ENCODE measurements at places on chromosomes 4 and X.

GRCh38 chrX:22533898-22534297, 261.2 kb downstream of the CBLL2 start:
- DNase-seq: no peak

- peak; percentile 21 for DNase-seq
Measured at GRCh38 chr4:119627267-119628255, 1.0 kb downstream of the PDE5A start.

DNA sequence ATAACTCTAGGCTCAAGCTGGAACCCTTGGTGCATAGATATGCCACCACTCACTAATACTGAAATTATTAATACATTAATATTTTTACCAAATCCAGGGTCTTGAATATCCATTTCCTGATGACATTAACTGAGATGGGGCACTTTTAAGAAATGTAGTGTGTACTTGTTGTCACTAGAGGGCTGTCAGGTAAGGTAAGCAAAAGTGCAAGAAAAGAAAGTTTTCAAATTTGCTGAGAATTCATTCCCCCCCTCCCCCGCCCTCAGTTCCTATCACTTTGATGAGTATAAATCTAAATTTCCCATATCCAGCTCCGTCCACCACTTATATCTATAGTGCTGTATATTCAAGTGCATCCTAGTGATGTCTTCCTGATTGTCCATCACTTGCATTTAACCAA, 20.5 kb upstream of the WDR44 start:
- no peak for DNase-seq

DNA sequence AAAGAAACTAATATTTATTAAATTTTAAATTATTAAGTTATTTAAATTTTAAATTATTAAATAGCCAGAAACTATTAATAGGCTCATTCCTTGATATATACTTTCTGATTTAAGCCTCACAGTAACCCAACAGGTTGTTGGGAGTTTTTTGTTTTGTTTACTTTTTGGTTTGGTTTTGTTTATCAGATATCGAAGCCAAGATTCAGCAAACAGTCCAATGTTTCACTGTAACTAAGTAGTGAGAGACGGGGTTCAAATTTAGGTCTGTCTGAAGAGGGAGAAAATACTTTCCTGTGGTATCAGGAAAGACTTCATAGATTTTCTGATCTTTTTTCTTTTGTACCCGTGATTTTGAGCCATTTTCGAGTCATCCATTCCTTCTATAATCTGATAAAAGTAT, 54.2 kb downstream of the CCDC158 start:
- no peak for DNase-seq

DNA sequence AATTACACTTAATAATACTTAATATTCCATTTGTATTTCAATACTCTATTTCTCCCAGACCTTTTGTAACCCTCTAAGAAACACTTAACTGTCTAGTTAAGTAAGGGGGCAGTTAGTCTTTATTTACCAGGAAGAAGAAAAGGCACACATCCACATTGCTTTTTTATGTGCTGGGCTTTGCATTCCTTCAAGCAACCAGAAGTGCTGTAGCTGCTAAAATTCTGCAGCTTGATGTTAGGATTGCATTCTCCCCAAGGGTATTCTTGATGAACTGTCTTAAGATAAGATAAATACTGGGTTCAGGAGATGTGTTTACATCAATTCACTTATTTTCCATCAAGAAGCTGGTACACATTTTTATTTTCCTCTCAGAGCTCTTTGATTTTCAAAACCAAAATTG, 24.0 kb downstream of the ASIC5 start:
- DNase-seq: no peak

DNA sequence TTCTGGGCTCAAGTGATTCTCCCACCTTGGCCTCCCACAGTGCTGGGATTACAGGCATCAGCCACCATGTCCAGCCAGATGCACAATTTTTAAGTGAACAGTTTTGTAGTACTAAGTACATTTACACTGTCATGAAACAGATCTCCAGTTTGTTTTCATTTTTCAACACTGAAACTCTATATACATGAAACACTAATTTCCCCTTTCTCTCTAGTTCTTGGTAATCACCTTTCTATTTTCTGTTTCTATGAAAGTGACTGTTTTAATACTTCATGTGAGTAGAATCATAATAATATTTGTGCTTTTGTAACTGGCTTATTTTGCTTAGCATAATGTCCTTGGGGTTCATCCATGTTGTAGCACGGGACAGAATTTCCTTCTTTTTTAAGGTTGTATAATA, 237.4 kb downstream of the CAMK2D start:
- no peak for DNase-seq

GRCh38 chrX:2897311-2897689, 31.8 kb downstream of the ARSD start:
- DNase-seq: no peak

- no peak for DNase-seq
Measured at GRCh38 chr4:151488968-151489367, 80.0 kb downstream of the FHIP1A start.

DNA sequence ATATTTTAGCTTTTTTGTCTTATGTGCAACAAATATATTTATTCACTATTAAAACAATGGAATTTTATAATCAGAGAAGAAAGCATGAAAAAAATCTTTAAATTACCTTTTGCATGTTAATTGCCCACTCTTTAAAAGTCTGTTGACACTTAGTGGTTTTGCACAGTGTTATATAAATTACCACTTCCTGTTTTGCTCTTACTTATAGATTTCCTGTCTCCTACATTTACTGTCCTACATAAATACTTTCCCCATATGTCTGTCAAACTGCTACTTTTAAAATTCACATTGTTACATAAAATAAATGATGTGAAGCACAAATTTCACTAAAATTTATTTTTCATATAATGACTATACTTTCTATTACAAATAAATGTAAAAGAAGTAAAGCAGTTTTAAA, 161.1 kb upstream of the NDST4 start:
- DNase-seq: no peak

DNA sequence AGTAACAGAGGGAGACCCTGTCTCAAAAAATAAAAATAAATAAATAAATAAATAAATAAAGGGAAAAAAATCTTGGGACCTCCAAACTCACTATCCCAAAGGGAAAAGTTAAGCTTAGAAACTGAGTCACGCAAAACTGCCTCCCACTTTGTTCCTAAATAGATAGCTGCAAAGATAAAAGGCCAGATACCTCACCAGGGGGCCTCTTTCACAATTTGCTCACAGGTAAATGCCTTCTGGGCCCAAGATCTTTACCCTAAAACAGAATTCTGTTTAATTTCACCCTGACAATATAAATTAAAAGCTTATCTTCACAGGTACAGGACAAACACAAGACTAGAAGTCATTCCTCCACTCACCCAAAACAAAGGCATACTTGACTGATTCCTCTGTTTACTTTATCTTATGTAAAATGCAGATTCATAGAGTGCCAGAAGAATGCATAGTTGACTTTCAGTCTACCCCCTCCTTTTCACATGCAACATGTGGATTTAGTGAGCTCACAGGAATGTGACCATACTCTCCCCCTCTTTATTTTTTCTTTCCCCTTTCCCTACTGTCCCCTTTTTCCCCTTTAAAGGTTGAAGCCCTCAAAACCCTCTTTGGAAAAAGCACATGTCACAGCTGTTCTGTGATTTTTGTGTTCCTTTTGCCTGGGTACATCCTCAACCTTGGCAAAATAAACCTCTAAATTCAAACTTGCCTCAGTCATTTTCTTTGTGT, 23.4 kb downstream of the ELF2 start:
- DNase-seq: no peak

GRCh38 chr4:134529629-134530028, 328.0 kb upstream of the PABPC4L start:
- DNase-seq: no peak

GRCh38 chr4:8847764-8848163, 23.9 kb downstream of the HMX1 start:
- DNase-seq: no peak

DNA sequence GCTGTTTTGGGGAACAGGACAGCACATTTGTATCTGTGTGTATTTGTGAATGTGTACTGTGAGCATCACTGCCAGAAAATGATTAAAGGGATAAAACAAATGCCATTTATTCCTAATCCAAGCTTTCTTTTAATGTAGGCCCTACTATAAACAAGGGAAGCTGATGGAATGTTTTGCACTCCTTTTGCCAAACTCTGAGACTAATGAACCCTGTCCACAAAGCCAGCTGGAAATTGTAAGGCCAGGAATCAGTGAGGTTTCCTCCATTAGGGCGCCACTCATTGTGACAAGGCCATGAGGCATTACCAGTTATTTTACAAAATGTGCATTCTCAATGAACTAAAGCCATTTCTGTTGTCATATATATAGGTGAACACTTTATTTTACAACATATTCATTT, 163.0 kb upstream of the NAP1L5 start:
- no peak for DNase-seq

- DNase-seq: no peak
Measured at GRCh38 chrX:155070663-155070974, 317 bp downstream of the CMC4 start.

DNA sequence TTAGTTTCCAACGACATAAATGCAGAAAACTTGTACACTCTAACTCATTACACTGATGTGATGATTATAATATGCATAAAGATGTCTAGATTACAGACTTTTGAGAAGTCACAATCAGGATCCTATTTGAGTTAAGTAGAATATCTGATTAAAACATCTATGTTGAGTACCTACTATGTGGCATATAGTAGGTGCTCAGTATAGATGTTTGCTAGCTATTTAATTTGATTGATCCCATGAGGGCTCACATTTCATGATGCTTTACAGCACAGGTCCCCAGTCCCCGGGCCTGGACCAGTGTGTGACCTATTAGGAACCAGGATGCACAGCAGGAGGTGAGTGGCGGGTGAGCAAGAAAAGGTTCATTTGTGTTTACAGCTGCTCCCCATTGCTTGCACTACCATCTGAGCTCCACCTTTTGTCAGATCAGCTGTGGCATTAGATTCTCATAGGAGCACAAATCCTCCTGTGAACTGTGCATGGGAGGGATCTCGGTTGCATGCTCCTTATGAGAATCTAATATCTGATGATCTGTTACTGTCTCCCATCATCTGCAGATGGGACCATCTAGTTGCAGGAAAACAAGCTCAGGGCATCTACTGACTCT, 33.0 kb upstream of the CXCL8 start:
- no peak for DNase-seq

- no peak for DNase-seq
Measured at GRCh38 chrX:134813697-134814096, 155.4 kb upstream of the PLAC1 start.

DNA sequence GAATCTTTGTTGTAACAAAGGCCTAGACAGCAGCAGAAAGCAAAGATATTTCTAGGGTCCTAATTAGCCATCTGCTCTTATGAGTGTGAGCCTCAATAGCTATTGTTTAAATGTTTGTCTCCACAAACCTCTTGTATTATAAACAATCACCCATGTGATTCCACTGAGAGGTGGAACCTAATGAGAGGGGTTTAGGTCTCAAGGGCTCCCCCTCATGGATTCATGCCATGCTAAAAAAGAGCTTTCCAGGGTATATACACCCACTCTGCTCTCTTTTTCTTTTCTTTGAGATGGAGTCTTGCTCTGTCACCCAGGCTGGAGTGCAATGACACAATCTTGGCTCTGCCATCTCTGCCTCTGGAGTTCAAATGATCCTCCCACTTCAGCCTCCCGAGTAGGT, 42.1 kb downstream of the TRIM61 start:
- no peak for DNase-seq

DNA sequence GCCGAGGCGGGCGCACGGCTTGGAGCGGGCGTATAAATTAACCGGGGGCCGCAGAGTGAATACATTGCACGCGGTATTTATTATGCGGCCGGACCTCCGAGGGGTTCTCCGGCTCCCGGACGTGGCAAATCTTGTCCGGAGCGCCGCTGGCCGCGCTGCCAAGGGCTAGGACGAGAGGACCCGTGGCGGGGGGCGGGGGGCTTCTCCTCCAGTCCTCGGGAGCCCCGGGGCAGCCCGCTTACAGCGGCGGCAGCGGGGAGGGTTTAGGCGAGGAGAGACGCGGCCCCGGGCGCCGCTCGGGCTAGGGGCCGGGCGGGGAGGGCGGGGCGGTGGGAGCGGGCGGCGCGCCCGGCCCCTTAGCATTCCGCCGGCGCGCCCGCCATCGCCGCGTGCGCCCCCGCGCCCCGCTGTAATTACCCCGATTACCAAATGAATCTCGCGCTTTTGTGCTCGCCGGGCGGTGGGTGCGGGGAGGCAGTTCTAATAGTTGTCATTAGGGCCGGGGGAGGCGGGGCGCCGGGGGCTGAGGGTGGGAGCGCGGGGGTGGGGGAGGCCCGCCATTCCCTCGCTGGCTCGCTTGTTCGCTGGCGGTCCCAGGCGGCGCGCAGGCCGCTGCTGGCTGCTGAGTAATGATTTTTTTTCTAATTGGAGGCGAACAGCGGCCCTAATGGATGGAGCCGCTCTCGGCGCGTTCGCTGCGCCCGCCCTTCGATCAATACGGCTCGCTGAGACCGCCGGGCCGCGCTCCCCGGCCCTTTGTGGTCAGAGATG, 276.6 kb downstream of the BCOR start:
- no peak for DNase-seq

DNA sequence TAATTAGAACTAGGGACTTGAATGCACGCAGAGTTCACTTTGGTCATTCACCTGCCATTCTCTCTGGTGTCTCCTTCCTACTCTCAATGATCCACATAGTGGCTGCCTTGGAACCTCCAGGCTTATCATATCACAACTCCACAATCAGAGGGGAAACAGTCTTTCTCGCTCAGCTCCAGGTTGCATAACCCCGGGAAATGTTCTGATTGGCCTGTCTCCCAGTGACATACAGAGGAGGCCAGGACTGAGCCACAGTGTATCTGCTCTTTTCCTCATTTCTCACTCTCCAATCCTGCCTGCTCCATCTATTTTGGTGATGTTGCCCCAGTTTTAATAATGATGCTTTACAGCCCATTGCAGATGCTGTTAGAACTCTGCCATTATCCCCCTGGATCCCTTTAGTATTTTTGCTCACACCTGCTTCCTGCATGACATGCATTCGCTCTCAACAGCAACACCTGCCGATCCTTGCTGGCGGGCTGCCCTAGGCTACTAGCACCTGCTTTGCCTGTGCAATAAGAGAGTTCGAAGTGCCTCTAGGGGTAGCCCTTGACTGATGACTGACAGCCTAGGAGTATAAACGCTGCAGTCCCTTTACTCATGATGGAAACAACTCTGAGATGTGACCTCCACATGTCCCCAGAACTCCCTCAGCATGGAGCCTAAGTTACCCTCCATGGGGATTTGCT, 211.3 kb upstream of the RPS6KA3 start:
- DNase-seq: no peak

DNA sequence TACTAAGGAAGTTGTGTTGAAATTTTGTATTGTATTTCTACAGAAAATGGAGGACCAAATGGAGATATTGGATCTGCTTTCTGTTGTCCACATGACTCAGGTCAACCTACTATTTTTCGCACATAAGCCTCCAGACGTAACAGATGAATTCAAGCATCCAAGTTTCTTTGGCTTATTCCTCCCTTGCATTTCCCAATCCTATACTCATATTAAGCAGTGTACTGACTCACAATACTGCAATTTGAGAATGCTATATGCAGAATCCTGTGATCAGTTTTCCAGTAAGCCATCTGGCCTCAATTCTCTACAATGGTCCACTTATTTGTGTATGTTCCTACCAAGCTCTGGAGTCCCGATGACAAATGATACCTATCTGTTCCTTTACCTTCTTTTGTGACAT, 75.7 kb downstream of the ASB9 start:
- DNase-seq: no peak
